ENCODE measurements at places on chromosomes 12 and 14.

DNA sequence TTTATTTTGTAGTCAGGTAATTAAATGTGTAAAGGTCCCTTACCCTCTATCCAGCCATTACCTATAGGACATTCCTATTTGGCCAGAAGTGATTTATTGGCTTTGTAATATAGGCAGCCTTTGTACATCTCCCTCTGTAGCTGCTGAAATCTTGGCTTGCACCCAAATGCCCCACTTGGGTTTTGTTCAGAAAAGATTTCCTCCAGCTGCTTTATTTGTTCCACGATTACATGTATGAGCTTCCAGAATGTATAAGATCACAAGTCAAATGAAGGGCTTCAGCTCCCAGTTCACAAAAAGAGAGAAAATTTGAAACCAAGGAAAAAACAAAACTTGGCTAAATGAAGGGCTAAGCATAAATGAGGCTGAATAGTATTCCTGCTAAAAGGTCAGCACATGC lies 103.4 kb downstream of the EFCAB11 start:
- DNase-seq, result no peak

- peak; percentile 50 for DNase-seq
These were observed 24.5 kb downstream of the ERG28 start for GRCh38 chr14:75636100-75636692.

- DNase-seq, result no peak
These were observed at the start of gene CCDC198 for GRCh38 chr14:57493467-57494181. Gene CCDC198, minus strand, starts transcription at chr14:57493857. Its CDS starts 142 bp downstream, at chr14:57493715.

- no peak for DNase-seq
These were observed 121.2 kb downstream of the KCNK10 start for GRCh38 chr14:88201851-88202250.

- DNase-seq, result no peak
These were observed 7.6 kb downstream of the TECPR2 start for GRCh38 chr14:102370305-102370809.

GRCh38 chr12:79850610-79851299 lies 84.1 kb downstream of the PPP1R12A start:
- DNase-seq, result no peak

- DNase-seq, result no peak
These were observed 29.8 kb downstream of the BRMS1L start for GRCh38 chr14:35855876-35856481.

- peak; percentile 85 for DNase-seq
These were observed 25.2 kb upstream of the KRT78 start for GRCh38 chr12:52873832-52874572.

DNA sequence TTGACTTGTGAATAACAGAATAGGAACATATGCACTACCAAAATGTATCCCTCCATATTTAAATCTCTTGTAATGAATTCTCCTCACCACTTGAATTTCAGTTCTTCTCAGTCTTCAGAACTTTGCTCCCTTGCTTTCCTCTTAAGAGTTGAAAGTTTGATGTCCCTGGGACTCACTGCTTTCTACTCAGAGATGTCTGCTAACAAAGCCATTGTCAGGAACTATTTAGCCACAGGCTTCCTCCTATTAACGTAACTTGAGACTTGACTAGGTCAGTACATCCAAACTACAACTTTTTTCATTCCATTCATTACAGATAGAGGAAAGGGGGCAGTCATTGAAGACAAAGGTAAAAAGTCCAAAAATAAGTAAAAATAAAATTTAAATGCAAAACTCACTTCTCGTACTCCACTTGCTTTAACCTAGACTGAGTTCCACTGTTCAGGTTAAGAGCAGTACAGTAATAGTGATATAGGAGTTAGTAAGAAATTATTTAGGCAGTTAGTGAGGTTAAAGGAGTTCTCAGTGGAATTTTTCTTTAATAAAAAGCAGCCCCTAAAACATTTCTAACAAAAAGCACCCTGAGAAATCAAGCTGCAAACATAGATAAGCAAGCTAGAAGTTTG lies 364.2 kb downstream of the SOX5 start:
- no peak for DNase-seq

GRCh38 chr12:116687888-116688287 lies 50.0 kb downstream of the SPRING1 start:
- peak; percentile 81 for DNase-seq

DNA sequence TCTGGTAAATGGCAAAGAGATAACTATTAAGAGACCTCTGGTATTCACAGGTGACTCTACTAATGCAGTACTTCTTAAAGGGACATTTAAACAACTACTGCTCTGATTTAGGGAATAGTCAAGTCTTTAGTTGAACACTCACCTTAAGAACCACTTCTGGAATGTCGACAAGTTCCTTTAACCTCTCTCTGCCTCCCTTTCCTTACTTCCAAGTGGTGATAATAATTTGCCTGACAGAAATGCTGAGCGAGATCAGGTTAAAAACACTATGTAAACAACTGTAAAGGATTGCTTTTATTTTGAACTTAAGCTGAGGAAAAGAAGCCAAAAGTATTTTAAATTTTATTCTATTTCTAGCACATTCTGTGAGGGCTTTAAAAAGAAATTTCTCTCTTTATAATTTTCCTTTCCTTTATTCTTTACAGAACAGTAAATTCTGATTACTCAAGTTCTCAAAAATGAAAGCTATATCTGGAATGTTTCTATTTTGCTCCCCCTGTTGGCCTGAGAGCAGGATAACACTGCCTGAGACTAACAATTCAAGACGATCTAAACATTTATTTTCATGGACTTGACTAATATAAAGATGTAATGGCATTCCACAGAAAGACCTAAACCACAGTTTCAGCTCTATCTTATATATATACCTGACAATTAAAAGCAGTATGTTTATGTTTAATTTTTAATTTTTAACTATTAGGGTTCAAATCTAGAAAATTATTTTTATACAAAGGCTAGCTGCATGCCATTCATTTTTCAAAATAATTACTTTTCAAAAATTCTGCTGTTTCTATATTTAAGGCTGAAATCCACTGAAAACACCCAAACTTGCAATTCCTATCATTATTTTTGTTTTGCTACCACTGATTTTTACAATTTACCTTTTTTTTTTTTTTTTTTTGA lies 29.2 kb downstream of the ZCCHC8 start:
- DNase-seq, result peak; percentile 3

- DNase-seq, result no peak
These were observed 223.5 kb downstream of the SLC41A2 start for GRCh38 chr12:104734541-104735095.

DNA sequence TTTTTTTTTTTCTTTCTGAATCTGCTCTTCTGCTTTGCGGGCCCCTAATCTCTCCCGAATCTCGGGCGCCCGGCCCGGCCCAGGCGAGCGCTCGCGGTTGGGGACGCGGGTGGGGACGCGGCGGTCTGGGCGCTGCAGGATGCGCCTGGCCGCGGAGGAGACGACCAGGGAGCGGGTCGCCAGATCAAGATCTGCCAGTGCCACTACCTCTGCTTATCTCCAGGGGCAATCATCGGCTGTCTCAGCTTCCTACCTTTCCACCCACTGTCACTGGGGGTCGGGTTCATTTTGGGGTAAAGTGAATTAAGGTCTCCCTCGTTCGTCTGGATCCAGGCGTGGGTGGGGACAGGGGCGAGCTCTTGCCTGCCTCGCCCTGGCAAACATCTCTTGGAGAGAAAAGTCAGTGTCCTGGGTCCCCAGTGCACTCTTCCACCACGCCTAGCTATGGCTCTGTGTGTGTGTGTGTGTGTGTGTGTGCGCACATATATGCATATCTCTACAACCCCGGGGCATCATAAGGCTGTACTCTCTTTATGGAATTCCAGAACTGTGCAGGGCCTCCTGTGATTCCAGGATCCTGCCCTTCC lies 422.3 kb downstream of the VRK1 start:
- DNase-seq, result no peak

DNA sequence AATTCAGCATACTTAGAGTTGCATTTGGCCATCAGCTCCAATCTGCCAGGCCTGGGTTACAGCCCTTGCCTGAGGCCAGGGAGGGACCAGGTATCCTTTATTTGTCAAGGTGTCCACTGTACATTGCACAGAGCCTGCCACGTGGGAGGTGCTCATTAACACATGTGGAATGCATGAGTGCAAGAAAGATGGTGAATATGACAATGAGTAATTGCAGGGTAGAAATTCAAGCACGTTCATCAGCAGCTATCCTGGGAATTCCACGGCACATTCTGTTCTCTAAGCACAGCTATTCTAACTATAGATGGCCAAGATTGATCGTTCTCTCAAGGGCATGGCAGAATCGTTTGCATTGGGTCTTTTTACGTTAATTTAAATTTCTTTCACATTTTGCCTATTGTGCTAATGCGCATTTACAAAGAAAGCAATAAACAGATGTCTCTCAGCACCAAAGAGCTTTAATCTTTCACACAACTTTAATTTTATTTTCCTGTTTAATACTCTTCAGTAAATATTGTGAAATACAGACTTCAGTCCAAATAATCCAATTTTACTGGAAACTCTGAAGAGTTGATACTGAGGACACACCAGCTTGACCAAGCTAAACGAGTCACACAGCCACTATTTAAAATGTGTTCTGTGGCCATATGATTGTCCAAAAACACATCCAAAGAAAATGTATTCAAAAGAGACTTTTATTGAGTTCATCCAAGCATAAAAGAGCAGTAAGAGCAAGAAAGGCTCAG lies 1025.7 kb upstream of the TMEM132C start:
- no peak for DNase-seq

DNA sequence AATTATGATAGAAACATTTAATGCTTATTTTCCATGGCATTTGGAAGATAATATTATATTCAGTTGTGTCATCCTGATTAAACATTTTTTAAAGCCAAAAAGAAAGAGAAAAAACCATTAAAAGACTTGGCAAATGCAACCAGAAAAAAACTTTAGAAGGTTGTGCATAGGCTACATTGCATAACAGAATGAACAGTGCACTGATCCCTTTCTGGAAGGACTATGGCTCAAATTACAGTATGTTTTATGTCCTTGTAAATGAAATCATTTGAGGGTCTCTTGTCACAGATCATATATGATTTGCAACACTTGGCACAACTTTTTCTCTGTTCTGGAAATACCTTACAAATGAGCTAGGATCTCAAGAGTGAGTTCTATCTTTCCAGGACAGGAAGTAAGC lies 275.2 kb upstream of the FLRT2 start:
- no peak for DNase-seq

GRCh38 chr14:94938016-94938415 lies 168.1 kb upstream of the GSC start:
- DNase-seq, result no peak
